Heart left ventricle (tissue), 16 donors: ENCODE measurements at places on chromosomes 1 and 21. TPM values are rescaled to one million over a fixed set of nuclear protein-coding genes. Genes with fewer than 3 reads are reported as not detected.
A peak's percentile ranks its signal among the peaks of the same experiment; 100 is the strongest.

TMPRSS15 gene
- not detected for total RNA-seq

PLA2G2D gene
- total RNA-seq, result not detected

LRRIQ3 gene
- total RNA-seq, result 0.82 TPM

MAEL gene
- total RNA-seq, result 2.7 TPM

KCNJ6 gene
- total RNA-seq, result not detected

PTPRU gene
- 59.9 TPM for total RNA-seq

F3 gene
- total RNA-seq, result 82.8 TPM

LYPLAL1 gene
- 63.9 TPM for total RNA-seq

- no peak for DNase-seq
These were observed 586.3 kb downstream of the ADGRL2 start for GRCh38 chr1:82387012-82387366.

DNA sequence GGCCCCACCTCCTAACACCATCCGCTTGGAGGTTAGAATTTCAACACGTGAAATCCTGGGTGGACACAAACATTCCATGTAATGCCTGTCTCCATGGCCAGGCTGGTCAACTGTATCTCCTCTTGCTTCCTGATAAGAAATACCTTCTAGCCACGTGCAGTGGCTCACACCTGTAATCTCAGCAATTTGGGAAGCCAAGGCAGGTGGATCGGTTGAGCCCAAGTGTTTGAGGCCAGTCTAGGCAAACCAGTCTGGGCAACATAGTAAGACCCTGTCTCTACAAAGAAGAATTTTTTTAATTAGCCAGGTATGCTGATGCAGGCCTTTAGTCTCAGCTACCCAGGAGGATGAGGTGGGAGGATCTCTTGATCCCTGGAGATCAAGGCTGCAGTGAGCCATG is 58.3 kb upstream of the GALNT2 start:
- DNase-seq, result no peak

- DNase-seq, result no peak
These were observed 9.6 kb downstream of the ZBTB17 start for GRCh38 chr1:15966081-15966955.

DNA sequence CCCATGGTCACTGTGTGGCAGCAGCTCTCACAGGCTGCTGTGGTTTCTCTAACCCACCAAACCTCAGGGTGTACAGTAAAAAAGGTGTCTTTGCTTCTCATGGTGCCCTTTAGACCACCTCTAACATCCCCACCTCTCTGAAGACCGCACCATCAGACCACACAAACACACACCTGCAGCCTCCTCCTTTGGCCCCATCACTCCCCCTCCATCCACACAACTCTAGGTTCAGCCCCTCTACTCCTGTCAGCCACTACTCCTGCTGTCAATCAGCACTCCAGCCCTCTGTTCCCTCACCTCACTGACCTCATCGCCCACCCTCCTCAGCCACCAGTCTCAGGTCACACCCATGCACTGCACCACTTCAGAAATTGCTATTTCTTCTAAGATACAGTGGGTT is 7.5 kb downstream of the ZNF692 start:
- DNase-seq, result no peak

DNA sequence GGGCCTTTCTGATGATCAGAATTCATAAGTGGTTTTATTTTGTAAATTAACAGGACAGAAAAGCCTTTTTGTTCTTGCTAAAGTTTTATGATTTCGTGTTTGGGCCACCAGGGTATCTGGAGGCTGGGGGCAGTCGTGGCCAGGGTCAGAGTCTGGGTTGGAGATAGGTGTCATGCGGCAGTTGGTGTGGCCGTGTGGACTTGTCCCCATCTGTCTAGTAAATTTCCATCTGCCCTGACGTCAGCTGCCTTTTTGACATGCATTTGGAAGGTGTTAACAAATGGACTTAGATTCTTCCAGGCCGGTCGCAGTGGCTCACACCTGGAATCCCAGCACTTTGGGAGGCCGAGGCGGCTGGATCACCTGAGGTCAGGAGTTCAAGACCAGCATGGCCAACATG is 56.8 kb downstream of the SKI start:
- DNase-seq, result peak; percentile 9

GRCh38 chr1:83799594-83799993 is 199.3 kb downstream of the TTLL7 start:
- DNase-seq, result no peak

DNA sequence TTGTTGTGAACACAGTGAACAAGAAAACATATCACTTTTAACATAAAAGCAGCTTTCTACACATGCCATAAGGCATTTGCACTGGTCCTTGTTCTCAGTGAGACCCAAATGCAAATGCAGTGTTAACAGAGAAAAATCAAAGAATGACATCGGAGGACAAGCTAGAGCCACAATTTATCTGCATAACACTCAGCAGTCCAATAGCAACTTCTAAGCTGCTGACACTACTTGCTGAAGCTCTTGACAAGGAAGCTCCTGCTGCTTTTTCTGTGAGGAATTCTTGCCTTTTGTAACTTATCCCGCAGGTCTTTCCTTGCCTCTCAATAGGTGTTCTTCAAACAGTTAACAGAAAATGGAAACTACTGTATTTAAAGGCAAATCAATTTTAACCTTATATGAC is 34.7 kb downstream of the USH2A start:
- no peak for DNase-seq

GRCh38 chr1:59128239-59128736 is 168.6 kb upstream of the FGGY start:
- DNase-seq, result no peak

GRCh38 chr1:50697440-50698421 is 262.3 kb downstream of the FAF1 start:
- DNase-seq, result no peak

- no peak for DNase-seq
These were observed 135.1 kb downstream of the TLR5 start for GRCh38 chr1:223007935-223008334.

DNA sequence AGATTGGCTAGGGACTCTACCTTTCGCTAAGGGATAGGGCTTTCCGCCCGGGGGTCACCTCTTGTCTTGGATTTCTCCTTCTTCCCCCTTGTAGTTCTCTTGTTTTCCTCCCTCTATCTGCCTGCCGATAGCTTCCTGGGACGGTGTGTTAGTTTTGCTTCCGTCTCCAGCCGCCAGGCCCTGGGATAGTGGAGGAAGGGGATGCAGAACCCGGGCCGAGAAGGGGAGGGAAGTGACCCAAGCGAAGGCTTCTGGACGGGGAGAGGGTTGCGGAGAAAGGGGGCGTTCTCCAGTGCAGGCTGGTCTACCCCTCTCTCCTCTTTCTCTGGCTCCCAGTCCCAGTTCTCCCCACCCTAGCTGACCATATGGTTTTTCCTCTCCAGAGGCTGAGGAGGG is 871 bp downstream of the TUFT1 start:
- DNase-seq, result no peak

DNA sequence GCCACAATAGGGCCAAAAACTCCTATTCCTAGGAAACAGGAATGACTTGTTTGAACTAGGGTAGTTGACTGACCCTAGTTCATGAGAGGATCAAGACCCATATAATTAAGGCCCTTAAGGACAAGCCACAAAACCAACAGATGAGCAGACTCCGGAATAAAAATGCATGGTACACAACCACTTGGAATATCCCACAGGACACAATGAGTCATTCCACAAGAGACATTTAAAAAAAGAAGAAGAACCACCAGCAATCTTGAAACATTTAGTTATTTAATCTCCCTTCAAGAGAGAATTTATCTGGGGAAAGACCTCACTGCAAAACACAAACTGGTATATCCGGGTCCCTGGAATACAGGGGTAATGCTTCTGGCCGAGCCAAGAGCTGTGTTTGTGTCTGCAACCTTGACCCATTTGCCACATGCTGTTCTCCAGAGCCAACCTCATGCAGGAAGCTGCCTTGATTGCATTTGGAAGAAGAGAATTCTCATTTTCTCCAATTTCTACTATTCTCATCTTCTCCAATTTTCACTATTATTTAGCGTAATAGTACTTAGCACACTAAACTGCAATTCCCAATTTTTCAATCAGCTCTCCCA is 135.5 kb downstream of the TGFBR3 start:
- DNase-seq, result no peak
